ENCODE measurements at places on chromosomes 11 and 22.

GRCh38 chr11:61162092-61162941 is 1.1 kb upstream of the VPS37C start:
- no peak for DNase-seq

GRCh38 chr11:49995565-49995964 is 13.2 kb upstream of the OR4C12 start:
- DNase-seq = peak; percentile 1

GRCh38 chr11:117618982-117619355 is 178.0 kb downstream of the DSCAML1 start:
- no peak for DNase-seq

DNA sequence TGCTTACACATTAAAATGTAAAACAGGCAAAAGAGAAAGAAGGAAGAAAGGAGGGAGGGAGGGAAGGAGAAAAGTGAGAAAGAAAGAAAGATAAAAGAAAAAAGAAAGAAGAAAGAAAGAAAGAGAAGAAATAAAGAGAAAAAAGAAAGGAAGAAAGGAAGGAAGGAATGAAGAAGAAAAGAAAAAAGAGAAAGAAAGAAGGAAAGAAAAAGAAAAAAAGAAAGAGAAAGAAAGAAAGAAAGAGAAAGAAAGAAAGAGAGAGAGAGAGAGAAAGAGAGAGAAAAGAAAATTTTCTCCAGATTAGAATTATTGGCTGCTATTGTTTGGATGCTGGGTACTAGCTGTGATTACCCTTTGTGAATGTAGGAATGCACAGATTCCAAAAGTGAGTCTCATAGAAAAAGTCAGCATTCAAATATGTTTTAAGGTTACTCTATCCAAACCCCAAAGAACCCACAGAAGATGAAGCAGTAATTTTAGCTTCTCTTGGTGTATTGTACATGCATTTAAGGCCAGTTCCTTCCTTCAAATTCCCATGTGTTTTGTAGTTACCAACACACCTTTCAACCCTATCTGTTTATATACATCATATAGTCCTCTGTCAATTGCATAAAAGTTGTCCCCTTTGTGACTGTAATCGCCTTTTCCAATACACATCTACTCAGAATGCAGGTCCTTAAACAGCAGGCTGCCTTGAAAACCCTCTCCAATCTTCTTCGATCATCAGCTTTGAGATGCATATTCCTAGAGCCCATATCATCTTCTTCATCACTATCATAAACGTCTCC is 789 bp upstream of the FAM111A start:
- no peak for DNase-seq

- no peak for DNase-seq
These were observed 5.1 kb downstream of the POU2AF3 start for GRCh38 chr11:111303461-111303860.

DNA sequence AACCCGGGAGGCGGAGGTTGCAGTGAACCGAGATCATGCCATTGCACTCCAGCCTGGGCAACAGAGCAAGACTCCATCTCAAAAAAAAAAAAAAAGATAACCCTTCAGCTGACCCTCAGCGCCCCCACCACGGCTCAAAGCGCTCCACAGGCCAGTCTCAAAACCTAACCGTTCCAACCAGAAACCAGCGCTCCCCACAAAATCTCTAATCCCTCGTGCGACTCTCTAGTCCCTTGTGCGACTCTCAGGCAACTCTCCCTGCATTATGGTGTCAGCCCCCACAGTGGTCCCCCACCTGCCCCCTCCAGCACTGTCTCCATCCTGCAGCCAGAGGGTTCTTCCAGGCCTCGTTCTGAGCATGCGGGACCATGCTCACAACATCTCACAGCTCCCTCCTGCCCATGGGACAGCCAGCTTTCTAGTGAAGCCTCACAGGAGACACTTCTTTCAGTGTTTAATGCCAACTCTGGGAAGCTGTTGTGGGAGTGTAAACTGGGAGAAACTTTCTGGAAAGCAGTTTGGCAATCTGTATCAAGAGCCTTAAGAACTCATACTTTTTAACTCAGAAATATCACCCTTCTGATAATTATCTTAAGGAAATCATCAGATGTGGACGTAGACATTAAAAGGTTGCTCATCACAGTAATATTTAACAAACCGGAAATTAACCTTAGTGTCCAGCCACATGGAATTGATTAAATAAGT is 4.2 kb upstream of the RASGRP2 start:
- DNase-seq = no peak

- DNase-seq = no peak
These were observed 1.1 kb downstream of the GPR137 start for GRCh38 chr11:64286801-64287159.

GRCh38 chr11:84316866-84317555 is 1030.8 kb upstream of the CCDC90B start:
- no peak for DNase-seq

GRCh38 chr11:124108156-124108555 is 7.1 kb upstream of the VWA5A start:
- no peak for DNase-seq

DNA sequence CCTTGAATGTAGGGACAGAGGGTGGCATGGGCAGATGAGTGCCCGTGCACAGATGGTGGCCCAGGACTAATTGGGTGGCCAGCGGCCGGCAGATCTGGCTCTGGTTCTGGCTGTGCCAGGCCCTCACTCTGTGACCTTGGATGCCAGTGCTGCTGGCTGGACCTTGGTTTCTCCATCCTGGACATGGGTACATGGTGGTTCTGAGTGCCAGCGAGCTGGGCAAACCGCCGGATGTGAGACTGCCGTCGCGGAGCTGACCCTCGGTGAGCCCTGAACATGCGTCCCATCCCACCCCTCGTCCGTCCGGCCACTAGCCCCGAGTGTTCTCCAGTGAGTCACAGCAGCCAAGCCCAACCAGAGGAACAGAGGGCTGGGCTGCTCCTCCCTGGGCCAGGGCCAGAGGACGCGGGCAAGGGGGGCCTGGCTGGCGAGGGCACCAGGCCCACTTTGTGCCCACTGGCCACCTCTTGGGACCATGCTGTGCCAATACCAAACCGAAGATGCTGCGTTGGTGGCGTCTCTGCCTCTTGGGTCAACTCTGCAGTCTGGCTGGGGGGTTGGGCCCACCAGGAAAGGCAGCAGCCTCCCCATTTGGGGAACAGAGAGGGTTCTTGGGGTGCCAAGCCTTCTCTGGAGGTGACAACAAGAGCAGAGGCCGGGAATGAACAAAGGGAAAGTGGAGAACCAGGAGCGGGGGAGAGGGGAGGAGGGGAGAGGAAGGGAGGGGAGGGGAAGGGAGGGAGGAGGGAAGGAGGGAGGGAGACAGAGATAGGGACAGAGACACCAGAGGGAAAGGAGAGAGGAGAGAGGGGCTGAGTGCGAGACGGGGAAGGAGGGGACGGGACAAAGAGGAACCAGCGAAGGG is 10.7 kb downstream of the LSP1 start:
- DNase-seq = no peak

DNA sequence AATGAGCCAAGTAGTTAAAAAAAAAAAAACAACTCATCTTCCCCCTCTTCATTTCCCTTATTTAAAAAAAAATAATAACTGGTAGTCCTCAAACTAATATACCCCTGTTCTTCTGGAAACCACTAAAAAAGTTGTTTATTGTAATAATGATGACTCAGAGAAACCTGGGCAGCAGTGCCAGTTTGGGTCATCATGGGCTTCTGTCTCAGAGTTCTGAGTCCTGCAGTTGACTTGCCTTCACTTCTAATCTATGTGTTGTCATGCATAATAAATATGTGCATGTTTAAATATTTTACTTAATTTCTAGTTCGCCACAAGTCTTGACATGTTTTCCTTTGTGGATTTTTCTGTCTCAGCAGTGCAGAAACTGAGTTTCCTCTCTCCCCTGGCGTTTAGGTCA is 46.8 kb downstream of the PPP2R1B start:
- no peak for DNase-seq

GRCh38 chr11:128208329-128209137 is 378.8 kb downstream of the ETS1 start:
- no peak for DNase-seq

DNA sequence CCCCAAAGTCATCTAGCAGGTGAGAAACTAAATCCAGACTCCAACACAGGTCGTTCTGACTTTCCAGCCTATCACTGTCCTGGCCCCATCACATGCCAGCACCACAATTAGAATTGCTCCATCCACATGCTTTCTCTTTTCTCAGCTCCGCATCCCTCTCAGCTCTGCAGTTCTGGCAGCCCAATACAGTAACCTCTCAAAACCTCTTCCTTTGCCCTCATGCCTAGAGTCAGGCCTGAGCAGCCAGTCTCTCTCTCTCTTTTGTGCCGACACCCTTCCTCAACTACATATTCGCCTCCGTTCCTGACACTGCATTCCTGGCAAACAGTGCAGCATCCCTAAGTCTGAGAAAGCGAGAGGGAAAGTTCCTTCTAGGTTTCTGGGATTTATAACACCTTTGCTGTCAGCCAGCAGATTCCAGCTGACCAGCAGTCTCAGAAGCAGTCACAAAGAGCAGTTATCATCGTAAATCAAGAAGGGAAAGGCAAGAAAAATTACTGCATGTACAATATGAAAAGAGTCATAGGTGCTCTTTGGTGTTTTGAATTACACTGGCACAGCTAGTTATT is 258.0 kb downstream of the FAT3 start:
- no peak for DNase-seq

- DNase-seq = no peak
These were observed 3.6 kb upstream of the SHANK2 start for GRCh38 chr11:71255800-71256479.

GRCh38 chr11:132523929-132524328 is 1008.4 kb downstream of the OPCML start:
- DNase-seq = no peak

GRCh38 chr11:2725368-2726300 is 25.8 kb upstream of the KCNQ1OT1 start:
- DNase-seq = no peak

- no peak for DNase-seq
These were observed 734.2 kb upstream of the ANO3 start for GRCh38 chr11:25597696-25598095.

- DNase-seq = no peak
These were observed 37.2 kb downstream of the MUC5B start for GRCh38 chr11:1260023-1260501.

GRCh38 chr11:1317432-1317831 is 8.0 kb upstream of the TOLLIP start:
- no peak for DNase-seq

- DNase-seq = no peak
These were observed 14.6 kb upstream of the HIPK3 start for GRCh38 chr11:33242575-33242974.

- no peak for DNase-seq
These were observed 1110.9 kb upstream of the CNTN5 start for GRCh38 chr11:97909614-97910399.

DNA sequence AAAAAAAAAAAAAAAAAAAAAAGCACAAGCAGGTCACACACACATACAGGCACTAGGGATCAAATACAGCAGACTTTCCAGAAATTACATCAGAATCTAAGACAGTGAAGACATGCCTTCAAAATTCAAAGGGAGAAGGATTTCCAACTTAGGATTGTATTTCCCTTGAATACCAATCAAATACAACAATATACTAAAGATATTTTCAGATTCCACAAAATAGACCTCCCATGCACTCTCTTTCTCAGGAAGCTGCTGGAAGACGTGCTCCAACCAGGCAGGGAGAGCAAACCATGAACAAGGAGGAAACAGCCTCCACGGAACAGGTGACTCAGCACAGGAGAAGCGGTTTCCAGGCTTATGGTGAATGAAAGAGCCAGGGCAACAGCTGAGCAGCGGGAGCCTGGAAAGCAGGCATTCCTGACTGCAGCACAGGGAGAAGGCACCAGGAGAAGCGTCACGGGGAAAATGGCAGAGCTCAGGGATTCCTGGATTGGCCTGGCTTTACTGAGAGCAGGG is 32.0 kb downstream of the TMEM184B start:
- DNase-seq = no peak

DNA sequence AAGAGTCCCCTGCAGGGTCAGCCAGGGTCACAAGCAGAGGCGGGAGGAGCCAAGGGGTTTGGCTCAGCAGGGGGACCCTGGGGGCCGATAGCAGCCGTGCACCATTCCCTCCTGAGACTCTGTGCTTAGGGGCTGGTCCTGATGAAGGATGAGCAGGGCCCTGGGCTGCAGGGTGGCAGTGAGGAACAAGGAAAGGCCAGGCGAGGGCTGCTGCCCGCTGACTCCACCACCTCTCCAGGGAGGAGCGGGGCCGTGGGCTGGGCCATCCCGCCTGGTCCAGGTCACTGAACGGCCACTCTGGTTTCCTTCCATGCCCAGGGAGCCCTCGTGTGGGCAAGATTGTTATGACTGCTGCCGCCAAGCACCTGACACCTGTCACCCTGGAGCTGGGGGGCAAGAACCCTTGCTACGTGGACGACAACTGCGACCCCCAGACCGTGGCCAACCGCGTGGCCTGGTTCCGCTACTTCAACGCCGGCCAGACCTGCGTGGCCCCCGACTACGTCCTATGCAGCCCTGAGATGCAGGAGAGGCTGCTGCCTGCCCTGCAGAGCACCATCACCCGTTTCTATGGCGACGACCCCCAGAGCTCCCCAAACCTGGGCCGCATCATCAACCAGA is 9.2 kb upstream of the NDUFS8 start:
- DNase-seq = no peak

DNA sequence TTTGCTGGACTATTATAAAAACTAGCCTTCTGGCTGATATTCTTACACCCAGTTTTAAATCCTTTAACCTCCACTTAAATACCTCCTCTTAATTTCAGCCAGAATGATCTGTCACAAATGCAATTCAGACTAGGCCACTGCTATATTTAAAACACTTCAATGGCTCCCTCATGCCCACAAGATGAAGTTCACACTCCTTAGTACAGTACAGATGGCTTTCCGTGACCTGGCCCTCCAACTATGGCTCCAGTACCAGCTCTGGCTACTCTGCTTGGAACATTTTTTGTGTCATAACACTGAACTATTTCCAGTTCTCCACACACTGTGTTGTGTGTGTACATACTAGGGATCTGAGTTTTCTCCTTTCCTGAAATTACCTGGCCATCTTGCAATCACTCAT is 353.4 kb downstream of the SOX6 start:
- DNase-seq = no peak

GRCh38 chr11:48182860-48183526 is 33.6 kb upstream of the OR4B1 start:
- no peak for DNase-seq
